ENCODE measurements at places on chromosomes 5 and 9.

GRCh38 chr5:378976-379742 lies 57.6 kb downstream of the AHRR start:
- DNase-seq: no peak

GRCh38 chr5:65696892-65697291 lies 25.0 kb downstream of the SGTB start:
- no peak for DNase-seq

GRCh38 chr5:103223031-103223955 lies 35.3 kb upstream of the MACIR start:
- DNase-seq: no peak

DNA sequence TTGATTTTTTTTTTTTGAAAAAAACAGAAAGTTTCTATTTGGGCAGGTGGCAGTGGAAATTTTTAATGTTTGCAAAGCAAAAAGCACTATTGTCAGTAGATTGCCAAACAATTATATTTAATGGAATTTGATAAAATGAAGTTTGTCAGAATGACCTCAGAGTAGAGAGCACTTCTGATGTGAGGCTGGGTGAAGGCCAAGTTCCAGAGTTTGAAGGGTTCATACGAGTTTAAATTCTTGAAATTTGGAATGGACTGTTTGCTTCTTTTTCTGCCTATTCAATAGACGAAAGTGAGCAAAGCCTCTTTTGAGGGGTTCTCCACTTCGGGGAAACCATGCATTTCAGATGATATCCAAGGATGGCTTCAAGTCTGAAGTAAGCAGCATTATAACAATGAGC lies 7.4 kb downstream of the SHC3 start:
- no peak for DNase-seq

- DNase-seq: no peak
Observed at GRCh38 chr5:13510616-13511015, 433.9 kb downstream of the DNAH5 start.

DNA sequence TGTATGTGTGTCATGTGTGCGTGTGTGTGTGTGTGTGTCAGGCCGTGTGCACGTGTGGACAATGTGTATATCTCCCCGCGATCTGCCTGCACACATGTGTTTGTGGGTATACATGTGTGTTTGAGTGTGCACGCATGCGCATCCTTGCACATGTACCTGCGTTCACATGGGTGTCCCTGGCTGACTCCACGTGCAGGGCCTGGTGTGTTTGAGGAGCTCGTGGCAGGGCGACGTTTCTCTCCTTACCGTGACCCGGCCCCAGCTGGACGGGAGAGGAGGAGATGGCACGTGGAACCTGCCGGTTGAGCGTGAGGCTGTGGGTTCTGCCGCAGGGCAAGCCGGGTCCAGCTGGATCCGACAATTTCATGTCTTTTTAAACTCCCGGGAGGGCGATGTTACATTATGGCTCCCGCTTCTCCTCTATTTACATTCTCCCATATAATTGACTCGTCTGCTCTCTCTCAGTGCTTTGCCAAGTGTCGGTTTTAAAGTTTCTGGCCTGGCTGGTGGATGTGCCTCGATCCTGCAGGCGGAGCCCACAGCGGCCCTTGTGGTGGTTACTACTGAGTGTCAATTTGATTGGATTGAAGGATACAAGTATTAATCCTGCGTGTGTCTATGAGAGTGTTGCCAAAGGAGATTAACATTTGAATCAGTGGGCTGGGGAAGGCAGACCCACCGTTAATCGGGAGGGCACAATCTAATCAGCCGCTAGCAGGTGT lies 5.9 kb downstream of the COL5A1 start:
- no peak for DNase-seq

- no peak for DNase-seq
Observed at GRCh38 chr5:135266975-135267374, 132.1 kb downstream of the MACROH2A1 start.

DNA sequence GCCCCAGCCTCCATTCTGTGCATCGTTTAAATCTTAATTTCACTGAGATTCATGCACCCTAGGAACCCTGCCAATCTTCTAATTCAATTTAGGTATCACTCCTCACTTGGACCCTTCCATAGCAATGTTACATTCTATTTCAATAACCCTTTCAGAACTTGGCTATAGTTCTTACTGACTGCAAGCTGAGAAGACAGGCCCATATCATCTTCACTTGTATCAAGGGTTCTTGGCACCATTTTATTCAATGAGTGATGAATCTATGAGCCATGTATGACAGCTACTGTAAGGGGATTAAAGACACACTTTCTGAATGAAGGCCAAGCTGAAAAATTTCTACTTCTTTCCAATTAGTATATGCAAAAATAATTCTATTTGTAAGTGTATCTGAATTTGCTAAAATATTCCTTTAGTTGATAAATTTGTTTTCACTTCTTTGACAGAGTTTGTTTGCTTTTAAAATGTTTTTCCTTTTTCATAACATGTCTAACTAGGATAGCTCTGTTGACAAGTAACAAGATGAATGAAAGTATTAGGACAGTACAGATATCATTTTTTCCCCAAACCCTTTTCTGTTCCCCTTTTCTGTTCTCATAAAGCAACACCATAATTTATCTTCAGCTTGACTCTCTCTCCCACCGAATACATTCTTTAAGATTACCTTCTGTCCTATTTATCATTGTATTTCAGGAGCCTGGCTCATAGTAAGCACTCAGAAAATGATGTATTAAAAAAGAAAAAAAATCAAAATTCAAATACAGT lies 9.6 kb downstream of the ITGA2 start:
- DNase-seq: no peak

DNA sequence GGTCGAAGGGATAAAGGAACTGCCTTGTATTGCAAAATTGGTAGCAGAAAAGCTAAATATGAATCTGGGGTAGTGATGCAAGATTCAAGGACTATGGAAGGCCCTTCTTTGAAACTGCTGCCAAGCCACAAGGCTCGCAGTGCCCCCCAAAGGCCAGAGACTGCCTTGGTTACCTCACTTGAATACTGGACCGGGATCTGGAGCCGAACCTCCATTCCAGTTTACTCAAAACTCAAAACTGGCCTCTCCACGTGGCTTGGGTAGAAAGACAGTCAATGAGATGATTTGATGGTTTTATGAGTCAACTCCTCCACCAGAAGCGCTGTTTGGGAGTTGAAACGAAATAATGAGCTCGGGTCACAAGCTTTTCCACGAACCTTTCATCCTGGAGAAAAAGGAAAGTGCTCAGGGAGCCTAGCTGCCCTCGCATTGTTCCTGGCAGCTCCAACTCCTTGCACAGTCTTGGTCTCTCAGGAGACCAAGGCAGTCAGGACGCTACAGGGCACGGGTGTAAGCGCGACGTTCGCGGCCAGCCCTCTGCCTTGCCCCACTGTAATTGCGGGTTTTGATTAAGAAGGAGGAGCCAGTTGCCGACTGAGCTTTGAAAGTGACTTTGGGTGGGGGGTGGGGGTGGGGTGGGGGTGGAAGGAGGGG lies 2.8 kb downstream of the ST8SIA4 start:
- DNase-seq: no peak
